ENCODE measurements at places on chromosomes 16 and 17. TPM values are rescaled to one million over a fixed set of nuclear protein-coding genes. Genes with fewer than 3 reads are reported as not detected.

DNA sequence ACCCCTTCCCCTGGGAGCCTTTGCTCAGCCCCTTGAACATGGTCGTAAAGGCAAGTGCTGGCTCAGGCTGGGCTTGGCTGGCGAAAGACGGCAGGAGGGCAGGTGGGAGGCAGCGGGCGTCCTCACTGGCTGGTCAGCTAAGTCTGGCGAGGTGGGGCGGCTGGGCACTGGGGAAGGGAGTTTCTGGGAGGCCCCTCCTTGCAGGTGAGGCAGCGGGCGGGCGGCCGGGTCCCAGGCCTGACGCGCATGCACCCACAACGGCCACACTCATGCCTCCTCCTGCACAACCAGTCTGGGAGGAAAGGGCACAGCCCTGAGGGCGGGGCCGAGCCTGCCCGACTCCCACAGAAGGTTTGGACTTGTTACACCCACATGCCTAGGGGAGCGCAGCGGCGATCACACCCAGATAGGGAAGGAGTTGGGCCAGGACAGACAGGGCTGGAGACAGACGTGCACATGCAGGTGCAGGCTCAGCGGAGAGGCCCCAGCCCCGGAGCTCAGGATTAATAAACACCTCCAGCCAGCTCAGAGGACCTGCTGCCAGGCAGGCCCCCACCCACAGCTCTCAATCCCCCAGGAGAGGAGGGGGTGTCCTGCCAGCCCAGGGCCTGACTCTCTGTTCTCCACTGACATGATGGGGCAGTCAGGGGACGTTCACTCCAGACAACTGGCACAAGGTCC lies at the start of gene EVPL:
EVPL (minus strand) TSS at position 148 of the 681 bp plus-strand sequence; CDS start at position 40, 108 bp downstream.
- DNase-seq = no peak
- no peaks in the 10 kb centered on the region for H3K27me3 ChIP-seq
- H3K36me3 ChIP-seq = no peaks in the 10 kb centered on the region
- H3K27ac ChIP-seq = no peak within 1 kb of the TSS
- peaks cover 12% of the 10 kb centered on the region for H3K4me1 ChIP-seq

GRCh38 chr16:69143116-69143515 lies 10.7 kb downstream of the UTP4 start:
- H3K27me3 ChIP-seq = no peaks in the 10 kb centered on the region
- H3K4me3 ChIP-seq = no peak overlapping the region
- no peak overlapping the region for H3K27ac ChIP-seq
- H3K36me3 ChIP-seq = peaks cover 42% of the 10 kb centered on the region
- H3K4me1 ChIP-seq = no peaks in the 10 kb centered on the region

DNA sequence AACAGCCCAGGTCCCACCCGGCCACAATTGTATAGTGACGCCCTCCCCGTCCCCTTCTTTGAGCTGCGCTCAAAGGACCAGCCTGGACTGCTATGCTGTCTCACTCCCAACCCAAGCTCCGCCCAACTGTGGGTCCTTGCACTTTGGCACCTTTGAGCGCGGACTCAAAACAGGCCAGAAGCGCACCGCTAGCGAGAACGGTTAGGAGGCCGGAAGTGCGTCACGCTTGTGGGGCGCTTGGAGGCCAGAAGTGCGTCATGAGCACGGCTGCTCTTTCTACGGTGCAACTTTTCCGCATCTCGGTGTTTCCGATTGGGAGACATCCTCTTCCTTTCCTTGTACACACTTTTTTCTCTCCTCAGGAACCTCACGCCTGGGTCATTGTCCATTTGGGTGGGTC lies at the start of gene ZNF19:
ZNF19 (minus strand) TSS at position 203 of the 400 bp plus-strand sequence. CDS start 7,210 bp downstream, outside the sequence.
- DNase-seq = no peak
- no peak within 1 kb of the TSS for H3K4me3 ChIP-seq
- no peak within 1 kb of the TSS for H3K27ac ChIP-seq
- peaks cover 5% of the 10 kb centered on the region for H3K4me1 ChIP-seq
- H3K36me3 ChIP-seq = no peaks in the 10 kb centered on the region
- H3K27me3 ChIP-seq = peaks cover 23% of the 10 kb centered on the region

DNA sequence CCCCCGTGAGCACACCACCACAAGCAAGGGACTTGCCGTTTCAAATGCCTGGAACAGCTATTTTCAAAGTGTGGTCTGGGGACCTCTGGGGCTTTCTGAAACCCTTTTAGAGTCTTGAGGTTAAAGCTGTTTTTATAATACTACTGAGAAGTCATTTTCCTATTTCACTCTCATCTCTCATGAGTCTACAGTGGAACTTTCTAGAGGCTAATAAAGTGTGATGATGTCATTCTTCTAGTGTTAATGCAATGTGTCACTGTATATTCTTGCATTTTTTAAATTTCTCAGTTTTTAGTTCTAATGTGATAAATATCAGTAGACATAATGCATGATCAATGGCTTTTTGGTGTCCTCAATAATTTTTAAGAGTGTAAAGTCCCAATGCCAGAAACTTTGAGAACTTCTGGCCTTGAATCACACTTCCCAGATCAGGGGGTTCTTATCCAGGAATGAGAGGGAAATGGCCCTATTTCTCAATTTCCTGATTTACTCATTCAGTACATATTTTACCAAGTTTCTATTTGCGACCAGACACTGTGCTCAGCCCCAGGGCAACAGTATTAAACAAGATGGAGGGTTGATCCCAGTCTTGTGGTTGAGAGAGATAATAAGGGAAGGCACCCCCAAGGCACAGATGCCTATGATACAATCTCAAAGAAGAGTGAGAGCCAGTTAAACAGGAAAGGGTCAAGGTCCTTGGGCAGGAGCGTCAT lies 444.0 kb downstream of the HS3ST3B1 start:
- H3K27ac ChIP-seq = peak overlapping the region; percentile 62
- no peaks in the 10 kb centered on the region for H3K27me3 ChIP-seq
- no peak for DNase-seq
- no peak overlapping the region for H3K4me3 ChIP-seq
- H3K36me3 ChIP-seq = no peaks in the 10 kb centered on the region

DNA sequence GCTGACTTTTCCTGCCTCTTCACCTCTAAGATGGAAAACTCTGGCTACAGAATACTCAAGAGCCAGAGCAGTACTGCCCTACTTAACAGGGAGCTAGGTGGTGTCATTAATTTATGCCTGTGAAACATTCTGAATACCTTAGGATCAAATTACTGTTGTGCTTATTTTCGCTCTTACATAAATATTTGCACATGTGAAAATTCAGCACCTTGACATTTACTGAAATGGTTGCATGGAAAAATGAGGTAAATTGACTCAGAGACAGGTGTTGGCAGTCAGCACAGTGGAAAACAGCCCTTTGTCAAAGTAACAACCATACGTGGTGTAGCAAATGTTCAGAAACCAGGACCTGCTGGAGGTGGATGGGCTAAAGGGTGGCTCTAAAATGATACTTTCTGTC lies 193.6 kb downstream of the CDH8 start:
- no peak for DNase-seq
- peaks cover 3% of the 10 kb centered on the region for H3K4me1 ChIP-seq
- no peak overlapping the region for H3K27ac ChIP-seq
- H3K27me3 ChIP-seq = no peaks in the 10 kb centered on the region
- H3K36me3 ChIP-seq = peaks cover 3% of the 10 kb centered on the region

DNA sequence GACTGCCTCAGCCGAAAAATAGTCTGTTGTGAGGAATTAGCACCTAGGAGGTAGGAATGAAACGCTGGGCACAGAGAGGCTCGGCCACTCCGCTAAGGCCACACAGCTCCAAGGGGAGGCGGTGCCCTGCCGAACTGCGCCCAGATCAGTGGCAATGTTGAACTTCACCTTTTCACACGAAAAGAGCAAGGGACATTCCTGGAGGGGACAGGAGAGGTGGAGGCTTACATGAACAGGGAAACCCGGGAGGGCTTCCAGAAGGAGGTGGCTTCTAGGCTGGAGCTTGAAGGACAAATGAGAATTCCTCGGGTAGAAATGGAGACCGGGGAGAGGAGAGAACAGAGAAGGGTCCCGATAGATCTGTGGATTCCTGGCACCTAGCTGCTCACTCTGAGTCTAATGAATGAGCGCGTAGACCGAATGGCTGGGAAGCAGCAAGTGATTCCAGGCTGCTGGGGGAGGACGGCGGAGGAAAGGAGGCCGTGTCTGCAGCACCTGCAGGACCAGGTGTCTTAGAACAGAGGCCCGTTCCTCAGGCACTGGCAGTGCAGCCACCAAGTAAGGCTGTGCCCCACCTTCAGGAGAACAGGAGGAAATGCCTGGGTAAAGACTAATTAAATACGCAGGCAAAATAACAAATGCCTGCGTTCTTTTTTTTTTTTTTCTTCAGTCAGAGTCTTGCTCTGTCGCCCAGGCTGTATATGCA lies 722 bp upstream of the SLC38A10 start:
- peak overlapping the region; percentile 97 for H3K27ac ChIP-seq
- peaks cover 2% of the 10 kb centered on the region for H3K36me3 ChIP-seq

- no peak overlapping the region for H3K4me3 ChIP-seq
- no peaks in the 10 kb centered on the region for H3K36me3 ChIP-seq
- DNase-seq = no peak
- H3K4me1 ChIP-seq = peaks cover 35% of the 10 kb centered on the region
- no peaks in the 10 kb centered on the region for H3K27me3 ChIP-seq
- H3K27ac ChIP-seq = peak overlapping the region; percentile 94
Measured at GRCh38 chr17:39132192-39132610, 19.2 kb downstream of the PLXDC1 start.

GRCh38 chr17:51585514-51586104 lies 325.3 kb downstream of the UTP18 start:
- H3K36me3 ChIP-seq = no peaks in the 10 kb centered on the region
- H3K27me3 ChIP-seq = no peaks in the 10 kb centered on the region
- H3K4me1 ChIP-seq = no peaks in the 10 kb centered on the region
- DNase-seq = no peak
- H3K27ac ChIP-seq = no peak overlapping the region
- no peak overlapping the region for H3K4me3 ChIP-seq

DNA sequence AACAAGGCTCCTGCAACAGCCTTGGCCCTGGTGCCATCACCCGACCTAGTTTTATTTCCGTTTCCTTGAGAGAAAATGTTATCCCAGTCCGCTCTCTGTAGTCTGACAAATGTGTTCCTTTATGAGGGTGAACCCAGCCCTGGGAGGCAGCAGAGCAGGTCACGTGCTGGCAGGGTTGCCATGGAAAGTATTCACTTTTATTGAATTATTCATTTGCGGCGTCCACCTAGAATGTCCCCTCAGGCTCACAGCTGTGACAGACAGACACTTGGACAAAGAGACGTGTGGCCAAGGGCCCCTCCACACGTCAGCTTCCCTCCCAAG lies 90.0 kb downstream of the WSCD1 start:
- H3K4me3 ChIP-seq = no peak overlapping the region
- peaks cover 7% of the 10 kb centered on the region for H3K4me1 ChIP-seq
- no peaks in the 10 kb centered on the region for H3K36me3 ChIP-seq
- H3K27ac ChIP-seq = no peak overlapping the region
- peaks cover 16% of the 10 kb centered on the region for H3K27me3 ChIP-seq
- no peak for DNase-seq

DNA sequence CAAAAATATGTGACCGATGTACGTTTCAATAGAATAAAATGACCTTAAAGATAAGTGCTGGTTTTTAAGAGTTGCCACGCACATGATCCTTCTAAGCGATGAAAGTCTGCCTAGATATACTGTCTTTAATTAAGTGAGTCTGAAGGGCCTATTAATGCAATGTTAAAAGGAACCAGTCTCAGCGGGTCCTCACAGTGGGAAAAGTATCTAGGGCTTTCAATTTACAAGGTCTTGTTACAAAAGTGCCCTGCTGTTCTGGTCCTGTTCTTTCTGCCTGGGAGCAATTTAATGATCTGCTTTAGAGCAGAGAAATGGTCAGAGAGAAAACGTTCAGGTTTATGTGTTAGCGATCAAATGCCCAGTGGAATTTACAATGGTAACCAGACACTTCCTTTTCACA lies 864.0 kb downstream of the KCNJ2 start:
- no peaks in the 10 kb centered on the region for H3K36me3 ChIP-seq
- H3K4me1 ChIP-seq = no peaks in the 10 kb centered on the region
- H3K27ac ChIP-seq = no peak overlapping the region
- no peak overlapping the region for H3K4me3 ChIP-seq
- DNase-seq = no peak

DNA sequence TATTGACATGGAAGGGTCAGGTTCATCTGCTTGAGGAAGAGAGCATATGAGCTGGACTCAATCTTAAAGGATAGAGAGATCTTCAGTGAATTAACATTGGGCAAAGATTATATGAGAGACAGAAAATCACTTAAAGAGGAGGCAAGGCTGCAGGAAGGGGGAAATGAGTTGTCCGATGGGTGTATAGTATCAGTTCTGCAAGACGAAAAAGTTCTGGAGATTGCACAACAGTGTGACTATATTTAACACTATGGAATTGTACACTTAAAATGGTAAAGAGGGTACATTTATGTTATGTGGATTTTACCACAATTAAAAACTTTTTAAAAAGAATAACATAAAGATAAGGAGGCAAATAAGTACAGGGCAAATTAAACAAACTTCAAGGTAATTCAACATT lies 80.7 kb downstream of the HELZ start:
- no peaks in the 10 kb centered on the region for H3K27me3 ChIP-seq
- H3K27ac ChIP-seq = no peak overlapping the region
- H3K4me3 ChIP-seq = no peak overlapping the region
- H3K4me1 ChIP-seq = no peaks in the 10 kb centered on the region
- peaks cover 38% of the 10 kb centered on the region for H3K36me3 ChIP-seq
- DNase-seq = no peak

- H3K27ac ChIP-seq = peak overlapping the region; percentile 77
- H3K4me3 ChIP-seq = no peak overlapping the region
Measured at GRCh38 chr17:78651554-78651953, 74.4 kb upstream of the DNAH17 start.

DNA sequence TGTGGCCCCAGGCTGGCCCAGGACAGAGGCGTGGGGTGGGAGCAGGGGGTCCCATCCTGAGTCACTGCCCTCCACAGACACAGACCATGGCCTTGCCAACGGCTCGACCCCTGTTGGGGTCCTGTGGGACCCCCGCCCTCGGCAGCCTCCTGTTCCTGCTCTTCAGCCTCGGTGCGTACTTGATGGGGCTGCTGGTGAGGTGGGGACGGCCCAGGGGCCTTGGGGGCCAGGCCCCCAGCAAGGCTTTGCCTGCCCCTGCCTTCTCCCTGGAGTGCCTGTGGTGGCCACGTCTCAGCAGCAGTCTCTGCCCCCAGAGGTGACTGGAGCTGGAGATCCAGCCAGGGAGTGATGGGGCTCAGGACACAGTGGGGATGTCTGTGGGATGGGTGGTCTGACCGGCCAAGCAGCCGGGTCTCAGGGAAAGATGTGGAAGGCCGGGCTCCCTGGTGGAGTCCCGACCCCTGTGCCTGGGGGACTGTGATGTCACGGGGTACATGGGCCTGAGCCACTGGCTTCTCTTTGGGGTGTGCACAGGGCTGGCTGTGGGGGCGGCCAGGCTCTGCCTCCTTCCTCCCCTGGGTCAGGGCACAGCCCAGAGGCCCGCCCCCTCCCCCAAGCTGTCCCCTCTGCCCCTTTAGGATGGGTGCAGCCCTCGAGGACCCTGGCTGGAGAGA lies 2.2 kb downstream of the MSLN start:
- H3K4me3 ChIP-seq = no peak overlapping the region
- peaks cover 2% of the 10 kb centered on the region for H3K4me1 ChIP-seq
- no peak overlapping the region for H3K27ac ChIP-seq
- DNase-seq = no peak
- H3K36me3 ChIP-seq = no peaks in the 10 kb centered on the region

TMEM100 gene
- 3.4 TPM for total RNA-seq

CALB2 gene
- total RNA-seq = not detected

HOXB8 gene
- not detected for total RNA-seq

DNAAF8 gene
- 1.2 TPM for total RNA-seq

AXIN2 gene
- 16.6 TPM for total RNA-seq

COPZ2 gene
- total RNA-seq = 49.4 TPM

SNAI3 gene
- not detected for total RNA-seq

CCDC144A gene
- total RNA-seq = 0.16 TPM

All from osteocyte (in vitro differentiated cells).